Muscle of arm (tissue), 14 donors: ENCODE measurements at places on chromosomes 7 and 10. TPM values are rescaled to one million over a fixed set of nuclear protein-coding genes. Genes with fewer than 3 reads are reported as not detected.

The TCAF2 gene
- polyA plus RNA-seq = 12.1 TPM

The PON3 gene
- polyA plus RNA-seq = not detected

DNA sequence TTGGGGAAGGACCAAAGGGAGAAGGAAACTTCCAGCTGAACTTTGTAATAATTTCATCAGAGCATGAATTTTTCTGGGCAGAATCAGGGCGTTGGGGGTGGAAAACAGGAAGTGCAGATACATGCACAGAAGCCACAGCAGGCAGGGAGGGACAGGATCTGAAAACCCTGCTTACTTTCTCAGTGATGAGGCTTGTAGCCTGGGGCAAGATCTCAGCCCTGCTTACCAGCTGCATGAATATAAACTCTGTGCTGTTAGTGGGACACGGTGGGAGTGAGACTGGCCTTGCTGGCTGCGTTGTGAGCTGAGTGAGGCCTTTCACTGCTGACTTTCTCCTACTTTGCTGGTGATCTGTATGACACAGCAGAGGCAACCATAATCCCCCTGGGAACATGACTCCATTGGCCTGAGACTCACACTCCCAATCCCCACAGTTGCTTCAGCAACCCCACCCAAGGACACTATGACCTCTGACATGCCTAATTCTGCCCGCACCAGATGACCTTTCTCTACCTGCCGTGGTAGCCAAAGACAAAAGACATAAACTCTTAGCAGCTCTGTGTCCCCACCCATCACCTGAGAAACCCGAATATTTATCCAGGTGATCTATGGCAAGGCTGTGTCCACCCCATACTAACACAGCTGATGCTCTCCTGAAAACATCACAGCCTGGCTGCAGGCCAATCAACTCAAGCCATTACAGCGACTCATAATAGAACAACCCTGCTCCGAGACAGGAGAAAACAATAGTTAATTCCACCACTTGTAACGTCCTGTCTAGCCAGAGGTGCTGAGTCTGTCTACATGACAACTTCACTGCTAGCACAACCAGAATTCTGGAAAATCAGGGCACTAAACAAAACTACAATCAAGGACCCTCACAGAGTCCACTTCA is 190.7 kb upstream of the CHRM2 start:
- DNase-seq = no peak

DNA sequence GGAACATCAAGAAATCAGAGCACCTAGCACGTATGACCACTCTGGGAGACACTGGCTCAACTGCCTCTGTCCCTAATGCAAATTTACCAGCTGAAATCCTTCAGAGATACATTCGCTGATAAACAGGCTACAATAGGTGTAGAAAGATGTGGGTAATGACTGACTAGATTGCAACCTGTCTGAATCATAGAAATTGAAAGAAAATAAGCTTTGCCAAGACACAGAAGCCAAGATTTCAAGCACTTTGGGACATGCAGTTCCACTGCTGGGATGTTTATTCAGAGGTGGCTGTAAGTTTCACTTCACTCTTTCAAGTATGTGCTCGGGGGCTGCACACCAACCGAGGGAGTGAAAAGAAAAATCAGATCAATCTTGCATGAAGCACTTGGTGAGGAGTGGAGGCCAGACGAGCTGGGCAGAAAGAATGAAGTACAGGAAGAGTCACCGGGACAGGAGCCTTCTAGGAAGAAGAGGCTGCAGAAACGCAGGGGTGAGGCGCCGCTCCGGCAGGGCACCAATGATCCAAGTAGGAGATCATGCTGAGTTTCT is 276.7 kb downstream of the PARD3 start:
- no peak for DNase-seq

The CALCR gene
- polyA plus RNA-seq = 8.7 TPM

DNA sequence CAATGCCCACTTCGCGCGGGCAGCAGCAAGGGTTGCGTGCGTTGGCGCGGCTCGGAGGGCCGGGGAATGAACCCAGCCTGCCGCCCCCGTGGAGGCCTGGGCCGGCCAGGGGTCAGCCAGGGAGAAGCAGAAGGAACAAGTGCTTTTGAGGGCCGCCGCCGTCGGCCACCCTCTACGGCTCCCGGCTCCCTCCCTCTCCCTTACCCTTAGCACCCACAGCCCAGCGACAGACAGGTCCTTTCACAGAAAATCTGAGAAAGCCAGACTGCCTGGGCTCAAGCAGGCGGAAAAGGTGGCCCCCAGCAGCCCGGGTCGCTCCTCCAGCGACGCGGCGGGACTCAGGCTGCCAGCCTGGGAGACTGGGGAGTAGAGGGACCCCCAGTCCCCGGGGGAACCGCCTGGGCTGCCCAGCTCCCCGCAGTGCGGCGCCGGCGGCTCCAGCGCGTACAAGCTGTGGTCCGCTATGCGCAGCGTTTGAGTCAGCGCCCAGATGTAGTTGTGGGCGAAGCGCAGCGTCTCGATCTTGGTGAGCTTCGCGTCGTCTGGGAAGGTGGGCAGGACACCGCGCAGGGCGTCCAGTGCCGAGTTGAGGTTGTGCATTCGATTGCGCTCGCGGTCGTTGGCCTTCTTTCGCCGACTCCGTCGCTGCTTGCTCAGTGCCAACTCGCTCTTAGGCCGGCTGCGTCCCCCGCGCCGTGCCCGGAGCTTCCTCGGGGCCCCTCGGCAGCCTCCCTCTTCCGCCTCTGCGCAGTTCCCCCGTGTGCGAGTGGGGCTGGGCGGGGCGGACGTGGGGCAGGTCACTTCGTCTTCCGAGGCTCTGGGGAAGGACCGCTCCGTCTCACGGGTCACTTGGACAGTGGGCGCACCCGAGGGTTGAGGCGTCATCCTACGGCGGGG is 815 bp downstream of the NEUROG3 start:
- no peak for DNase-seq

DNA sequence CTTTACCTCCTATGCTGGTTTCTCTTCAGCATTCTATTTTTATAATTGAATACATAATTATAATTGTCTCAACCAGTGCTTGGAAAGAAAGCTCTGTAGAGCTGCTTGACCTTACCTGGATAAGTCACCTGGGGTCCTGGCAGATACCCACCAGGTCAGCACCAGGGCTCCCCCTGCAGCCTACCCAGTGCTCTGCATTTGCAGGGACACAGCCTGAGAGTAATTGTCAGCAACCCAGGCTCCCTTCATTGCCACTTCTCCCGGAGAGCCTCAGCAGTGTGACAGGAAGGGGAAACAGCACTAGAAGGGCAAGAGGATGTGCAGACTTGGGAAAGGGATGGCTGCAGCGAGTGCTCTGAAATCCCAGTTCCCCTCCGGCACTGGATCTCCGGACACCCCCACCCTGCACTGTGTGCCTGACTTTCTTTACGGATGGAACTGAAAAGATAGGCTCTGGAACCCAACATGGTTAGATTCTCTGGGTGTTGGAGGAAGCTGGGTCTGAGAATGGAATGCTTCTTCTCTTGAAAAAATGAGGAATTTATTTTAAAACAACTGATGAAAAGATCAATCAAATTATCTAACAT is 11.4 kb upstream of the PAX4 start:
- no peak for DNase-seq

DNA sequence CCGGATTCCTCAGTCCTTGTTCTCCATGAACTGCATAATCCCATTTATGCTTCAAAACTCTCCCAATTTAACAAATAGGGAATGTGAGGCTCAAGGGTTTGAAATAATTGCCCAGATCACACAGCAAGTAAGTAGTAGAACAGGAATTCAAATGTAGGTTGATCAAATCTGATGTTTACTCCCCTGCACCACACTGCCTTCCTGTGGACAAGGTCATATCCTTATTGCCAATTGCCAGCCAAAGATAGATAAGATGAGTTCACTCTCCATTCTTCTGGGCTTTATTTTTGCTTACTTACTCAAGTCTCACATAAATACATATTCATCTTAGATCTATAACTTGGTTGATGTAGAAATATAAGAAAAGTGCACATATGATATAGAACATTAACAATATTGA is 435.2 kb upstream of the ETV1 start:
- DNase-seq = no peak

DNA sequence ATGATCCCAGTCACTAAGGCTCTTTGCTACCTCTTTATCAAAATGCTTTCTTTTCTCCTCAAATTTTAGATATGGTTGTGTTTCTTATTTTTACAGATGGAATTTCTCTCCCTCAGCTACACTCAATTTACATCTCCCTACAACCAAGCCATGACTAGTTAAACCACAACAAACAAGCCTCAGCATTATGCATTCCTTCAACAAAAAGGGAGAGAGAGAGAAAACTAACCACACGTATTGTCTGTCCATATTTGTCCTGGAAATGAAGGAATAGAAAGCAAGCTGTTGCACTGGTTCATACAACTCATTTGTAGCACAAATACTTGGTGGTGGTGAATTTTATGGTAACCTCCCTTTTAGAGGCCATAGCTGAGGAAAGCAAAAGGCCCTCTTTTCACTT is 286.4 kb downstream of the AHR start:
- DNase-seq = no peak

DNA sequence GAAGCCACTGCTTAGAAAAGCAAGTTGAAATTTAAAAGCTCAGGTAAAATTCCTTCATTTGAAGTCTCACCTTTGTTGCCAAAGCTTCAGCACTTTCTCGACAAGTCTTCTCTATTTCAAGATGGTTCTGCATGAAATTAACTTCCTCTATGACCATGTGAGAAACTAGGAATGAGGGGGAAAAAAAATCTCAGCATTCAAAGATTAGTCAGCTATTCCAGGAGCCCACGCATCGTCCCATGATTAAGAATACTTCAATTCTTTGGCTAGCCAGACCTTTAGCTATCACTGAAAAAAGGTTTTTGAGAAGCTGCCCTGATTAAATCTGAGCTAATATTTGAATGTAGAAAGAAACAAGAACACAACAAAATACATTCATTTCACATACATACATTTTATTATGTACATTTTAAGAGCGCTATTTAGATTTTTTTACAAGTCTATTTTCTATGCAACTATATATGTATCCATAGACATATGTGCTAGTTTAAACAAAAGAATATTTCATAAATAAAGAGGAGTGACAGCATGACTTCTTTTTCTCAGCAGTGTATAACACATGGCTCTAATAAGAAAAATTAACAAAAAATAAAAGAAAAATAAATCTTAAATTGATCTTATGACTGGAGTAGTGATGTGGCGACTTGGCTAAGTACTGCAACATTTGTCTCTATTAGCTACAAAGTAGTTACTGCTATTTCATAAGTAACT is 44.8 kb downstream of the SHTN1 start:
- DNase-seq = no peak

- no peak for DNase-seq
Measured at GRCh38 chr7:115267503-115267902, 345.6 kb downstream of the MDFIC start.

The DBNL gene
- 38.6 TPM for polyA plus RNA-seq

DNA sequence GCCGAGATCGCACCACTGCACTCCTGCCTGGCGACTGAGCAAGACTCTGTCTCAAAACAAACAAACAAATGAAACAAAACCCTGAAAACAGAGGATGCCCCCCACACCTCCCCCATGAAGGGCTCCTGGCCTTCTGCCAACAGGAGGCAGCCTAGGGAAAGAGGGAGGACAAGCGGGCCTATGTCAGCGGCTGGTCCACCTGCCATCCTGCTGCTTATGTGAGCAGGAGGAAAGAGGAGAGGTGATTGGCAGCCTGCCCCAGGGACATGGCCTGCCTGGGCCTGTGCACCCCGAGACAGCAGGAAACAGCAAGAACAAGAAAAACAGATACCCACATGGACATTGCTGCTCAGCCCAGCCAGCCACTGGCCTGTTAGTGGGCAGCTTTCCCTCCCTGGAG is 9.1 kb upstream of the ZNF316 start:
- no peak for DNase-seq

The KCNMA1 gene
- polyA plus RNA-seq = not detected

The CRTAC1 gene
- not detected for polyA plus RNA-seq

DNA sequence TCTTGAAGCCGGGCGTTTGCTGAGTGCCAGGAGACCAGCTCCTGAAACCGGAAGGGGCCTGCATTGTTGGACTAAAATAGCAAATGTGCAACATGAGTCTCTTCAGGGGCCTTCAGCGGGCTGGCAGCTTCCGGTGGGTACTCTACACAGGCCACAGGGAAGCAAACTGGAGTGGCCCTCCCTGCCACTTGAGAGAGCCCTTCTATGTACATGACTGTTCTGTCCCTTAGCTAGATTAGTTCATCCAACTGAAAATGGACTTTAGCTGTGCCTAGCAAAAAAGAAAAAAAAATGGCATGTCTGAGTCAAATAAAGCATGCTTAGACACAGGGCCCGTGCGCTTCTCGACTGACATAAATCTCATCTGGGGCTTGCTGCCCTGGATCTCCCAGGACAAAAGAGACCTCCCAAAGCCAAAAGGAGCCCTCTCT is 115.3 kb upstream of the TCF7L2 start:
- no peak for DNase-seq

GRCh38 chr10:44961931-44962750 is 2.5 kb downstream of the RASSF4 start:
- no peak for DNase-seq

DNA sequence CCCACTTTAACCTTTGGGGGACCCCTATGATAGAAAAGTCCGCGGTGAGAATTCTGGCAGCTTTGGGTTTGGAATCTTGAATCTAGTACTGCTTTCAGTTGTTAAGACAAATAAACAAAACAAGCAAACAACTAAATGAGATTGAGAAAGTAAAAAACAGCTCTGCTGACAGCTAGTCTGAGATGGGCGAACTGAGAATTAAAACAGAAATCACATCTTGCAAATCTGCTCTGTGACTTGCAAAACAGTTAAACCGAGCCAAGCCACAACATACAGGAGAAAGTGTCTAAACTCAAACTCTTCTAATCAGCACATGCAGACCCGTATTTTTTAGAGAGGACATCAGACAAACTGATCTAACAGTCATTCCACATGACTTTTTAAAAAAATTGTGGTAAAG is 110.4 kb downstream of the SH2D4B start:
- no peak for DNase-seq

- DNase-seq = no peak
Measured at GRCh38 chr10:11893749-11894278, 70.7 kb downstream of the PROSER2 start.

GRCh38 chr7:46203926-46204325 is 282.9 kb upstream of the IGFBP3 start:
- no peak for DNase-seq
